ENCODE measurements at places on chromosomes 6 and 20.

- DNase-seq: no peak
Measured at GRCh38 chr6:4169028-4169789, 33.8 kb upstream of the ECI2 start.

DNA sequence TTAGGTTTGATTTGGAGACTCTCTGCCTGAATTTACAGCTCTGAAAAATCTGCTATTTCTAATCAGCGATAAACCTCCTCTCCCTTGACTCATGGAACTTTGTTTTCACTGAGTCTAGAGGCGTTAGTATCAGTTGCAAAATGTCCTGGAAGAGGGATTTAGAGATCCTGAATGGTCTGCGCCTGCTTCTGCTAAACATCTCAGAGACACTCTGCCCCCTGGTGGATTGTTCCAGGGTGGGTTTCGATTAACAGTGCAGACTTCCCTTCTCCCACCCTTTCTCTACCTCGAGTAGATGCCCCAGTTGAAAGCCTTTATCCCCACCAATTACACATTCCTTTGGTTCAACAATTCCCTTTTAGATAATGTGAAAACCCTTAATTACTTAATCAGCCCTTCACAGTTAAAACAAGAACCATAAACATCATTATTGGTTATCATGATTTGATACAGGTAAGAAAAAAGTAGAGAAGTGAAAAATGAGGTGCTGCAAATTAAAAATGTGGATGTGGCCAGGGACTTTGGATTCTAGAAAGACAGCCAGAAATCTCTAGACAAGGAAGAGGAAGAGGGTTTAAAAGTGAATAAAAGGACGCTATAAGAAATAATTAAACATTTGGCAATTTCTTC lies 5.5 kb downstream of the HTR1B start:
- no peak for DNase-seq

- DNase-seq: no peak
Measured at GRCh38 chr6:116458264-116458663, 2.9 kb upstream of the CALHM6 start.

GRCh38 chr6:36098920-36099647 lies 31.2 kb upstream of the MAPK13 start:
- DNase-seq: no peak
